ENCODE measurements at places on chromosomes 12 and 14.

DNA sequence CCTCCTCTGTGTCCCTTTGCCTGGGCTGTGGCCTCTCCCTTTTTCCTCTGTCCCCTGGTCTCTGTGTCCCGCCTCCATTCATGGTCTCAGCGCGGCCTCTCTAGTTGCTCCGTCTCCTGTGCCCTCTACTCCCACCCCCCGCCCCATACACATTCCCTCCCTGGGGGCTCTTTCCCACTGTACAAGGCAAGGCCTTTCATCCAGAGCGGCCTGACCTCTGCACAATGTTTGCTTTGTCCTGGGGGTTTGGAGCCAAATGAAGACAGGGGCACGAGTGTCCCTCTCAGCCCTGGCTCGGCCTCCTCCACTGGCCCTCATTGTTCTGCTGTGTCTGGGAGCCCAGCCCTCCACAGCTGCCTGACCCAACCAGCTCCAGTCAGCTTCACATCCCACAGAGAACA is 678.6 kb downstream of the BCL11B start:
- no peak for DNase-seq

- DNase-seq: no peak
These were observed 30.0 kb upstream of the EID3 start for GRCh38 chr12:104273503-104273902.

DNA sequence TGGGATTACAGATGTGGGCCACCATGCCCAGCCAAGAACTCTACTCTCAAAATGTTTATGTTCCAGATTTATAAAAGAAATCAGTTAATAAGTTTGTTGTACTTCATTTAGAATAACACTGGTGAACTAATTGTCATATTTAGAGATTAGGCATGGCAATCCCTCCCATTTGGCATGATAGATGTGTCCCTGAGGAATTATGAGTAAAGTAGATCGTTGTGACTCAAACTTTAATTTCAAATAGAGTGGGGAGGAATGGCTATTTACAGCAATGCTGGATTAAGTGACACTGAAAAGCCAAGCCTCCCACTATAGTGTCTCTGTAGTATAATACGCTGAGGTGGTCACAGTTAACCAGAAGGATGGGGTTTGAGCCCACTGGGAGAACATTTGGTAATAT is 39.3 kb upstream of the RTRAF start:
- no peak for DNase-seq

GRCh38 chr12:112851024-112851777 is 55.6 kb upstream of the OAS1 start:
- no peak for DNase-seq

DNA sequence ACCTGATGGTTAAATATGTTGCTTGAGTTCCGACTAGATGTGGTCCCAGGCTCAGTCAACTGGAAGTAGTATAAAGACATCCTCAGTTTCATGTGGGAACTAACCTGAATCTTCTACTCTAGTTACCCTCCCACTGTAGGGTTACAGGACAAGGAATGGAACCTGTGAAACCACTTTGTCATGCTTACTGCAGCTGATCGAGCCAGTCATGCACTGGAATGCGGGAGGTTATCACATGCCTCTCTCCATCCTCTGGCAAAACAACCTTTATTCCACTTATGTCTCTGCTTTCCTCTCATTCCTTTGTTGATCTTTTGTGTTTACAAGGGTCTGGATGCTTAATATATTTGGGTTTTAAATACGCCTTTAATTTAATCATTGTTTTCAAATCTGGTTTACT is 111.9 kb upstream of the DDHD1 start:
- DNase-seq: no peak

DNA sequence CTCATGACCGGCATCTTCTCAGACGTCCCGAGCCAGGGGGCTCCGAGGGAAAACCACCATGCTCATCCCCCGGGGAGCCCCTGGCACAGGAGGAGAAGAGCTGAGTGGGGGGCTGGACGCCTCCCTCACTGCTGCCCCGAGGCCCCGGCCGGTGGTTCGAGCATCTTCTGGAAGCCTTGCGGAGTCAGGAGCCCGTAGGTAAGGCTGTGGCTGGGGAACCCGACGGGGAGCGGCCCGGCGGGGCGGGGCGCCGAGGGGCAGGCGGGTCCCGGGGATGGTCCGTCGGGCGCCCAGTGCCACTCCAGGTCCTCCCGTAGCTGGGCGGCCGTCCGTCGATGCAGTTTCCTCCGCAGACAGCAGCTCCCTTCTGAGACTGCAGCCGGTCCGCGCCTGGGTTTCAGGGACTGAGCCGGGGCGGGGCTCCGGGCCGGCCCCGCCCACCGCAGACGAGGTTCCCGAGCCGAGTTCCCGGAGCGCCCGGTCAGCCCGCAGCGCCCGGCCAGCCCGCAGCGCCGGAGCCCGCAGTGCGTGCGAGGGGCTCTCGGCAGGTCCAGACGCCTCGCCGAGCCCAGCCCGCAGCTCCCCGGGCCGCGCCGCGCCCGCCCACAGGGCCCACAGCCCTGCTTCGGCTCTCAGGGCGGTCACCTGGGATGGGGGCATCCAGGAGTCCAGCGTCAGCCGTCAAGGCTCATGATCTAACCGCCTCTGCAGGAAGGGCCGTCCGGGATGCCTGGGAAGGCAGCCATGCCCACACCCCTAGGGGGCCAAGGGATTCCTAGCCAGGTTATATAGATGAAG is at the start of gene PGF:
PGF (minus strand) TSS at position 369 of the 798 bp plus-strand sequence; CDS start at position 14, 355 bp downstream.
- peak; percentile 67 for DNase-seq

DNA sequence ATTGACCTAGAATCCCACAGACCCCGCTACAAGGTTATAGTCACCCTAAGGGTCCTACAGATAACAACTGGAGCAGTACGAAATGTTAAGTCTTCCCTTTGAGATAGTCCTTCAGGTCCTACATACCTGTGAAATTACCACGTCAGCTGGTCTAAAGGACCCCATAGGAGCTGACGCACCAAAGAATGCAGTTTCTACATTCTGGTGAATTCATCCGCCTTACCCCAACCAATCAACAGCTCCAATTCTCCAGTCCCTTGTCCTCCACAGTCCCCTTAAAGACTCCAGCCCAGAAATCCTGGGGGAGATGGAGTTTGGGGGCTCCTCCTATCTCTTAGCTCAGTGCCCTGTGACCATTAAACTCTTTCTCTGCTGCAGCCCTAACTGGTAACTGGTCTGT is 36.2 kb upstream of the PRMT8 start:
- DNase-seq: no peak

DNA sequence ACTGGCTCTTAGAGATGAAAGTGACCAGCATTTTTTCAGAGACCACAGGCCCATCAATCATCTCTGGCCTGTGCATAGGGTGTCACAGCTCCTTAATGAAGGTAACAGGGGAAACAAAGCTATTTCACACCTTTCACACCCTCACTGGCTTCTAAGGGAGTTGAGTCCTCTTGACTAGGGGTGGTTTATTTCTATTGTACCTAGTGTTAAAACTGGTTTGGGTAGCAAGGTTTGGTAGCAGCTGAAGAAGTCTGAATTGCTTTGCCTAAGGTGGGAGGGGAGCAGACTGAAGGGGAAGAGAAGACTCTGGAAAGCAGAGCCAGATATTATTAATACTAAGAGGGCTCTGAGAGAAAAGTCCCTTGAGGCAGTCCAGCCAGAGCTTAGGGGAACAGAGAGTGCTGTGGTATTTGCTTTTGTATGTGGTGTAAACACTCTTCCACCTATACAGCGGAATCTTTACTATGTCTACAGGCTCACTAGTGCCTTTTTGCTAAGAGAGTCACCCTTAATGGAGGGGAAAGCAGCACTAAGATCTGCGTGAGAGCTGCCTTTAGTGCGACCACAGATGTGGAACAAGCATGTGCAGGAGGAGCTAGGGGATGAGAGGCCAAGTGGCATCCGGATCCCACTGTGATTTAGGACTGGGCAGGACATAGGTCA is 95.8 kb downstream of the STXBP6 start:
- no peak for DNase-seq

DNA sequence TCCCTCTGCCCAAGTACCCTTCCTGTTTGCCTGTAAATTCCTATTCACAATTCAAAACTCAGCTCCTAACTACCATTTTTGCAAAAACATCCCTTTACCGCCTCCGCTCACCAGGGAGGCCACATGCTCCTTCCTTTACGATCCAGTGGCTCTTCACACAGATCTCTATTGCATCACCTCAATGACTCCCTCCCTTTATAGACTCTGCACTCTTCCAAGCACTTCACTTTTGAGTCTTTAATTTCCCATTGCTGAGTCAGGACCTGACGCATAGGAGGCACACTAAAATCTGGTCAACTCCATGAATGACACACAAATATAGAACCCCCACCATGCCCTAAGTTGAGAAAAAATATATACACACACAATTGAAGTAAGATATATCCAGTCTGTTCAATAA is 45.9 kb downstream of the PPP1R13B start:
- no peak for DNase-seq

DNA sequence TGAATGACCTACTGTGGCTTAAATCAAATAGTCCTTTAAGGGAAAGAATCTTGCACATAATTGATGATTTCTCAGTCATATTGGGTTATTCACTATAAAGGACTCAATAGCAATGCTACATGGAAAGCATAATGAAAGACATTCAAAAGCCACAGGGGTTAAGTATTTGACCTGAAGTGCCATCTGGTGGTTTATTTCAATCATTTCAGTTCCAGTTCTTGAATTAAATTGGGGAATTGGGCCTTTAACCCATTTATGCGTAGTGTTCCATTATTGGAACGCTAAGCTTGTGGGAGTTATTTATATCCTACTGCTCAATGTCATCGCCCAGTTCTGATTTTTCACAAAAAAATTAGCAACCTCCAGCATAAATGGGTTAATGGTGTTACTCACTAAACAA is 41.3 kb upstream of the C12orf71 start:
- no peak for DNase-seq

- DNase-seq: no peak
These were observed 8.0 kb downstream of the IL23A start for GRCh38 chr12:56346675-56347074.

DNA sequence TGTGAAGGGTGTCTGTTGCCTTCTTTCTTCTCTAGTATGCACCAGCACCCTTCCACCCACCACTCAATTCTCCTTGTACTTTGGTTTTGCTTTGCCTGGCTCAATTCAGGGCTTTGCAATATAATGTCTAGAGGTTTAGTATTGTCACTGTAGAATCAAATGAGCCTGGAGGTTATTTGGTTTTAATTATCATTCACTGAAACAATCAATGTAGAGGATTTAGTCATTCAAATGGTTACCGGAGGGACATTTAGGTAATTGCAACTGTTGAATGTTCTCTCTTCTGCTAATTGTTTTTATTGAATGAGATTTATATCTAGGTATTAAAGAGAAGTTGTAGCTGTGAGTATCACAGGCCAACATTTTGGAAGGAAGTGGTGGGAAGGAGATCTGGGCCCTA is 29.3 kb upstream of the NFKBIA start:
- no peak for DNase-seq

GRCh38 chr12:25366122-25366521 is 115.4 kb upstream of the KRAS start:
- no peak for DNase-seq

DNA sequence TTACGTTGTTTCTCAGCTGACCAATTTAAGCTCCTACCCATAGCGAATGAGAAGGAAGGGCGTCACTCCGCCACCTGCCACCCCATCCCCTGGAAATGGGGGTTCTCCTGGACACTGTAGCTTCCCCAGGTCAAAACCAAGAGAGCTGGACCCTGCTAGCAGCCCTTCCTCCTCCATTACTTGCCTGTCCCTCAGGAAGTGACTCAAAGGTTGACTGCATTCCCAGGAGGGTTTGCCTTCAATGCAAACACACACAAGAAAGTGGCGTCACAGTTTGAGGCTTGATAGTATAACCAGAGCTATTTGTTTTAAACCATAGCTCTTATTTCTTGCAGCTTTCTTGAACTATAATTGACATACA is 79.1 kb downstream of the KCNK13 start:
- no peak for DNase-seq

DNA sequence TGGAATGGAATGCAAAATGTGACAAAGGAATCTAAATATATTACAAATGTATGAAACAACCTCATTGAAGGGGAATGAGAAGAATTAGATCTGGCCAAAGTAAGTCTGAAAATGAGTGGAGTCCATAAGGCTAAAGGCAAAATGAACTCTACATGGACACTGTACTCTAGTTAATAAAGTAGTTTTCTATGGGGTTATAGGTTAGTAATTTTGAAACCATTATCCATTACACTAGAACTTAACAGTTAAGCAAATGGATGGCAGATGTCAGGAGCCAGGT is 222.1 kb downstream of the NUAK1 start:
- DNase-seq: no peak

DNA sequence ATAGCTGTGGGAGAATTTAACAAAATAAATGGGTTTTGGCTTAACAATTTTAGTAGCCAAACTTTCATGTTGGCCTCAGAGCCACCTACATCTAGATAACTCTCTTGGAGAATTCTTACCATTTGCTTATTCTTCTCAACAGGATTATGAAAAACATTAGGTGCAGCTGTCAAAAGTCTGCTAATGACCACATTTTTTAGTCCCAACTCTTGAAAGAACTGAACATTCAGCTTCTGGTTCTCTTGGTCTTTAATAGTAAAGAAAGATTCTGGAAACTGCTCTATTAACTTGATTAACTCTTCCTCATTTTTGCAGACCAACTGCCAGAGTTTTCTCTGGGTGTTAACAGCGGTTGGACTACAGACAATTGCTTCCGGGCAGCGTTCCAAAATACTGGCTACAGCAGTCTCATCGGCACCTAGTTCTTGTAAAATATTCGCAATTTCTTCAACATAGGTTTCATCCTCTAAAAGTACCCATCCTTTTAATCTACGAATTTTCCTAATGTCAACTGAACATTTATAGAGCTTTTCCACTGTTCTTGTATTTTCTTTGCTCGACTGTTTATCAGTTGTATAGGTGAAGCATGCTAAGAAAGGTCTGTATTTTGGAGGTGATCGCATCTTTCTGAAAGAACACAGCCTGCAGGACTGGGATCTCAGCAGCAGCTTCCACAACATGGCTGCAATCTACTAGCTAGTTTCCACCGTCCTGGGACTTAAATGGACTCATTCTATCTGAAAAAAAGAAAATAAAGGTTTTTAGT is 8.7 kb downstream of the MTERF2 start:
- DNase-seq: peak; percentile 51

DNA sequence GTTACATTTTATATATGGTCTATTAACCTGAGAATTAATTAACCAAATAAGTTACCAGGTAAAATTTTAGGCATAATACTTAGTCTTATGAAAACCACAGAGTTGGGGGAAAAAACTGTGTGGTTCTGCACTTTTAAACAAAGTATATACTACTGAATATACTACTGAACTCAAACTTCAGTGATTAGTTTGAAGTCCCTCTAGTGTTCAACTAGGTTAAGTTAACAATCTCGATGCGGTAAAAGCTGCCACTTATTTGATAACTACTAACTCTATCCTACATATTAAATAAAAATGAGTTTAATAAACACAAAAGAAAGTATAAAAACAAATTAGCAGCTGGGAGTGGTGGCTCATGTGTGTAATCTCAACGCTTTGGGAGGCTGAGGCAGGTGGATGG is 56.7 kb downstream of the MED13L start:
- no peak for DNase-seq

Data from tibial artery (tissue), 4 donors.